ENCODE measurements at places on chromosomes 16 and 17.
A peak's percentile ranks its signal among the peaks of the same experiment; 100 is the strongest.

DNA sequence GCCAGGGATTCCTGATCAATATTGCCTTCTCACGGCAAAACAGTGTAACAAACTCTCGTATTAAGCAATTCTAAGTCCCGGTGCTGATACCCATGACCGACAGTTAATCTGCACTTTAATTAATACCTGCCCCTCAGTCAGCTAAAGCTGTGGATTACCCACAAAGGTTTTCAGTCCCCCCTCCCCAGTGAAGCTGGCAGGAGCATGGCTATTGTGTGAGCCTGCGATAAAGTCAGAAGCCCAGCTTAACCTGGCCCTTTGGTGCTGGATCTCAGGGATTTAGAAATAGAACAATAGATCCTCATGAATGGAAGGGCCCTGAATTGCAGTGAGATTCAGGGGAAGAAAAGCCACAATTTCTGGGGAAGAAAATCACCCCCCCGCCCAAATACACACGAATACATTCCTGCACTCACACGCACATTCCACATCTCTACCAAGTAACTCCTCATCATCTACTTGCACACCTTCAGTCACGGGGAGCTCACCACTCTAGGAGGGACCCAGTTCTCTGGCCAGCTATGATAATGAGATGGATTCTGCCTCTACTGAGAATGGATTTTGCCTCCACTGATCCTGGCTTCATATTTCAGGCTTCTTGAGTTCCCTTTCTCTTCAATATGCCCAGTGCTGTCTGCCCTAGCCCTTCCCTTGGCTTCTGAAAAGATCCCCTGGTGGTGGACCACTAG lies 102.6 kb downstream of the WSCD1 start:
- no peak for DNase-seq

- no peak for DNase-seq
Observed at GRCh38 chr17:57067162-57067561, 17.9 kb upstream of the AKAP1 start.

DNA sequence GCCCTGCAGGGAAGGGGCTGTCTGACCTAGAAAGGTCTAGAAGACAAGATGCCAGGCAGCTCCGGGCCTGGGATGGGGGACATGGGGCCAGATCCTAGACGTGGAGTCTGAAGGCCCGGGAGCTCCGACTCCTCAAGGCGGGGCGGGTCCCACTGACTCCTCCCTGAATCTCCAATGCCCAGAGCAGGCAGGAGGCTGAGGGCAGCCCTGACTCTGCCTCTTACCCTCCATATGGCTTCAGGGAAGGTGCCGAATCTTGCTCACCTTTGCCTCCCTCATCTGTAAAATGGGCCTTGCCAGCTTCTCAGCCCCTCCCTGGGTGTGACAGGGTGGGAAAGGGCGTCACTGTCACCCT lies 14.8 kb downstream of the VASN start:
- DNase-seq, result no peak

GRCh38 chr17:73592079-73592415 lies 52.2 kb downstream of the SDK2 start:
- no peak for DNase-seq

GRCh38 chr16:86345516-86345915 lies 164.8 kb upstream of the FOXF1 start:
- DNase-seq, result no peak

DNA sequence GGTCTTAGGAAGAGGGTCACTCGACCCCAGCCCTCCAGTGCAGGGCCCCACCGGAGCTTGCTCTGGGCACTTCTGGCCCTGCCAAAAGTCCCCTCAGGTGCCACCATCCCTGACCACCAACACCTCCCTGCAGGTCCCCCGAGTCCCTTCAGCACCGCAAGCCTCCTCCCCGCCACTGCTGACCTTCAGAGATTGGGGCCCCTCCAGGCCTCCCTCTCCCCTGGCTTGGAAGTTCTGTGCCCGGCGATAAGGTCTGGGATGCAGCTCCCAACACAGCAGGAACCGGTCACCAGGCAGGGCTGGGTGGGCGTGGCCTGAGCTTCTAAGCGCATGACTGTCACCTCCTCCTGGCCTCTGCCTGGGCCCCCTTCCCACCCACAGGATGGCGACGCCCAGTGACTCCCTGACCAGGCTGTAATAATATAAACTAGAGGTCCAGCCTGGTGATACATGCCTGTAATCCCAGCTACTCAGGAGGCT lies 11.2 kb downstream of the PIEZO1 start:
- DNase-seq, result no peak

DNA sequence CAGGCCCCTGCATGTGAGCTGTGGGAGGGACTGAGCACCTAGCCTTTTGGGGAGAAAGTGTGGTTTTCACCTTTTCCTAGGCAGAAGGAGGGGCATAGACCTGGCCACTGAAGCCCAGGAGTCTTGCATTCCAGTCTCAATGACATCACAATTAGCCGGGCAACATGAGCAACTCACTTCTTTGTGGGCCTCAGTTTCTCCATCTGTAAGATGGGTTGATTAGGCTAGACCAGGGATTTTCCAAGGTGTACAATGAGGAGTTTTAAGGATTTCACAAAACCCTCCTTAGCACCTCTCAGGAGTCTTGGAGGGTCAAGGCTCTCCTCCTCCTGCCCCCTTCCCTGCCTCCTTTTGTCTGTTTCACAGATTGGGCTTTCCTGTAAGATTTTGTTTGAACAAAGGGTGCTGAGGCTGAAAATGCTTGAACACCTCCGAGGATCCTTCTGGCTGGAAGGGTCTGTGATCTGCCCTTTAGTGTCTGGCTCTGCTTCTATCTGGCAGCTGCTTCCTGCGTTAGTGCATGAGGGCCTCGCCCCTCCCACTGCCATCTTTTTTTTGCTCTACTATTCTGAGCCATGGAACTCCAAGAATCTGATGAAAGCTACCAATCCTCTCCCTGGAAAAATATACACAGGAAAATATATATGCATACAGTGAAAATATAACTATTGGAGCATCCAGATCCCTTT lies 52.4 kb upstream of the ETV4 start:
- no peak for DNase-seq

GRCh38 chr16:59148769-59149155 lies 414.6 kb upstream of the GOT2 start:
- DNase-seq, result no peak

GRCh38 chr17:44352828-44353671 lies 7.9 kb downstream of the GRN start:
- DNase-seq, result no peak

DNA sequence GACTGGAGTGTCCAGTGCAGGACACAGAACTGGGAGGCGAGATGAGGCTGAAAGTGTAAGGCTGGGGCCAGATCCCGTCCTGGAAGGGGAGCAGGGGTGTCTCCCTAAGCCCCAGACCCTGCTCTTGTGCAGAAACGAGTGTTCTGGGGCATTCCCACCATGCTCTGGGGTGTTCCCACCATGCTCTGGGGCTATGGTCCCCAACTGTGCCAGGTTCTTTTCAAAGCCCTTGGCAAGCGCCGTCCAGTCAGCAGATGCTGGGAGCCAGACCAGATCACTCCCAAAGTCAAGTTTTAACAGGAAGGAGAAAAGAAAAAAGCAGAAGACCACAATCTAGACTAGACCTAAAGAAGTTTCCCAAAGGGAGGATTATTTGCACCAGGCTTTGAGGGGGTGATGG lies 2.5 kb downstream of the TAX1BP3 start:
- DNase-seq, result no peak

DNA sequence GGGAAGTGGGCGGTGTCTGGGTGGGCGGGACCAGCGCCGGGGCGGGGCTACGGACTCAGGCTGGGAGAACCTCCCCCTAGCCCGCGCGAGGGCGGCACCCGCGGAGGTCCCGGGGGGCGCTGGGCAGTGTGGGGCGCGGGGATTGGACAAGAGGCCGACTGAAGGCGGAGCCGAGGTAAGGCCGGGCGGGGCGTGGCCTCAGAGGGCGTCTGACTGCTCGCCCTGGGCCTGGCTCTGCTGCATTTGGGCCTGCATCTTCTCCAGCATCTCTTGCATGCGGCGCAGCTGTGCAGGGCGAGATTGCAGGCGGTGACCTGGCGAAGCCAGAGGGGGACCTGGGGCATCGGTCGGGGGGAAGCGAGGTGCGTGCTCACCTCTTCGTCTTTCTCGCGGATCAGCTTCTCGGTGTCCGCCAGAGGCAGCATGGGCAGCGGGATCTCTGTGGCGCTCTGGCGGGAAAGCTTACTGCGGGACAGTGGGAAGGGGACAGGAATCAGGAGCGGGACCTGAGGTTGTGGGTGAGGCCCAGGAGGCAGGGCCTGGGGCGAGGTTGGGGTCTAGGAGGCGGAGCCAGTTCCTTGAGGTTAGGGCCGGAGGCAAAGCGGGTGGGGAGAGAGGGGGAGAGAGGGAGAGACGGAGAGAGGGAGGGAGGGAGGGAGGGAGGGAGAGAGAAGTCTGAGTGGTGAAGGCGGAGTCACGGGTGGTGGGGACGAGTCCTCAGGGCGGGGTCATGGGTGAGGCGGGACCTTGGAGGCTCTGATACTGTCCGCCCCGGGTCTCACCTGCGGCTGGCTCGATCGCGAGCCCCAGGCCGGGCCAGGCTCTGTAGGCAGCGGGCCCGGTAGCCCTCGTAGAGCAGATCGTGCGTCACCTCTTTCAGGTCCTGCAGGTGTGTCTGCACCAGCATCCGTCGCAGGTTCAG lies 3.9 kb downstream of the SEPTIN1 start:
- DNase-seq, result peak; percentile 99

DNA sequence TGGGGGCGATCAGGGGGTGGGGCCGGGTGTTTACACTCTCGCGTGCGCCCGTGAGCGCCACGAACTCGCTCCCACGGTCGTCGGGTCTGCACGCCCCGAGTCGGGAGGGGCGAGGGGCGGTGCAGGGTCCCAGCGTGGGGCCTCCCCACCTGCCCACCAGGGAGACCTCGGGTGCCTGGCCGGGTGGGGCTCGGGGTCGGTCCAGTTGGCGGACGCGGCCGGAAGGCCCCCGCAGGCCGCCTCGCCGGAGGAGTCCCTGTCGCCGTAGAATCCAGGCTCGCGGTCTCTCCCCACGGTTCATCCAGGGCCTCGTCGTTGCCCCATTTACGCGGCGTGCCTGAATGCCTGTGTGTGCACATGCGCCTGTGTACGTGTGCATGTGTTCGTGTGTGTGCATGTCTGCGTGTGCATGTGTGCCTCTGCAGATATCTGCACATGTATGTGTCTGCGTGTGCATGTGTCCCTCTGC lies 510 bp upstream of the RAB40B start:
- no peak for DNase-seq

- DNase-seq, result no peak
Observed at GRCh38 chr16:67242138-67242730, 5.0 kb downstream of the FHOD1 start.

DNA sequence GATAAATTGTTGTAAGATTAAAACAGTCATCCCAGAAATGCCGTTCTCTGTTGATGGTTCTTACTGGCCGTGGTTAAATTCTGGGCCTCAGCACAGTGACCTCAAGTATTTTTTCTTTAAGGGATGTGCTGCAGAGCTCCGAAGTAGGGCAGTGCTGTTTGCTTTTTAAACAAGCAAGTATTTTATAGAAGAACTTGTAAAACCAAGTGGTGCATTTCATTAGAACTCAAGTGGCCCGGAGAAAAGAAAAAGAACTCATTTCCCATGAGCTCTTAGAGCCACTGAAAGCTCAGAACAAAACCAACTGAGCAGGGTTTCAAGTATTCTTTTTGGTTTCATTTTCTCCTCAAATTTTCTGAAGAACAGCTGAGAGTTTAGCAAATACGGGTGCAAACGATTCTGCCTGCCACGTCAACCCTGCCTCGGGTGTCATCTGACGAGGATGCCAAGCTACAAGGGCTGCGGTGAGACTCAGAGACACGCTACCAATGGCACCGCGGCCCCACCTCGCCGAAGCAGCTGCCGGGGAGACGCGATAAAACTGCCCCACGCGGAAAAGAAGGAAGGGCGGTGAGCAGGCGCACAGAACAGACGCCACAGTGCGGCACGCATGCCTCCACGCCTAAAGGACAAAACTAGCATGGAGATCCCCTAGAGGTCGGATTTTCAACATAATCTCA lies 6.3 kb downstream of the LMF1 start:
- peak; percentile 69 for DNase-seq

DNA sequence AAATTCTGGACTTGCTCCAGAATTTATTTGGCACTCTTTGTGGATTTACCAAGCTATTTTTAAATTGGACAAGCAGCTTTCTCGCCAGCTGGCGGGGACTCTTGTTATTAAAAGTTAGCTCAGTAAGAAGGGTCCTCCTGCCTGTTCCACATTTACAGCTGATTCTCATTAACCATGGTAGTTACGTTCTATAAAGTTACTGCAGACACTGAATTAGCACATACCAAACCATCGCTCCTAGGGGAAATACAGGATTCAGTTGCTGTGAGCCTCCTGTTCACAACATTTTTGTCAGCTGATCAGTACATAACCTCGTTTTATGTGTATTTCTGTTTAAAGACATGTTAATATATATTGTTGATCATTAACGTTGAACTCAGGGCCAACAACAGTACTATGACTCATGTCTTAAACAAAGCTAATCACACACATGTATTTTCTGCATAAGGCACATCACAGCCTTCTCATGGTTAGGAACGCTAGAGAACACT lies 4.2 kb downstream of the LDAF1 start:
- DNase-seq, result no peak

GRCh38 chr16:1159973-1160772 lies 7.3 kb downstream of the CACNA1H start:
- no peak for DNase-seq

- DNase-seq, result no peak
Observed at GRCh38 chr17:82400206-82400605, 17.9 kb upstream of the HEXD start.

GRCh38 chr16:68070249-68070730 lies 14.9 kb upstream of the NFATC3 start:
- DNase-seq, result no peak

DNA sequence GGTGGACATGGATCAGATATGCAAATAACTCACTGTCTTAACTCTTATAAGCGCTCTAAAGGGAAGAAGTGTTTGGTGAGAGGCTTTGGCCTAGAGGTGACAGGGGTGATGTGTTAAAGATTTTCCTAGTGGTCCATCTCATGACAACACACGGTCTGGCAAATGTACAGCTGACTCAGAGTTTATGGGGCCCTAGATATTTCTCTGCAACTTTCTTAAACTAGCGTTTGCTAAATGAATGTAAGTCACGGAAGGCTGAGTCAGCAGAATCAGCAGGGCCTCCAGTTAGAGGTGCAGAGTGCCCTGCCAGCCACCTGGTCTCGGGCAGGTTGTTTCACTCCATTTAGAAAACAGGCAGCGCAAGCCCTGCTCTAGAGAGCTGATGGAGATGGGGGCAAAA lies 40.1 kb downstream of the CLEC16A start:
- no peak for DNase-seq

DNA sequence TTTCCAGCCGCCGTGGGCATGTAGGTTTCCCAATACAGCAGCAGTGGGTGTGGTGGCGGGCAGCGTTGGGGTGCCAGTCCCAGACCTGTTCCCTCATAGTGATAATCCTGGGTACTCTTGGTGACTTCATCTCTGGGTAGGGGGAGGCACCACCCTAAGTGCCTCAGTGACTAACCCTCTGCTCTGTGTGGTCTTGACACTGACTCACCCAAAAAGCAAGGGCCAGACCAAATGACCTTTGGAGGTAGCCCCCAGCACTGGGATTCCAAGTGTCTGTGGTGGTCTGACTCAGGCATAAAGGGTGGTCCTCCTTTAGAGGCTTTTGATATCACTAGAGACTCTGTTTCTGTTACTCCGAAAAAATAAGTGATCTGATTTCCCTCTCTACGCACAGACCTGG lies 908 bp downstream of the CALB2 start:
- DNase-seq, result no peak

- DNase-seq, result no peak
Observed at GRCh38 chr17:36493956-36494355, 7.5 kb downstream of the ZNHIT3 start.

GRCh38 chr16:2777903-2778629 lies 986 bp upstream of the ELOB start:
- DNase-seq, result no peak
